ENCODE measurements at places on chromosomes 7 and 10. TPM values are rescaled to one million over a fixed set of nuclear protein-coding genes. Genes with fewer than 3 reads are reported as not detected.

DNA sequence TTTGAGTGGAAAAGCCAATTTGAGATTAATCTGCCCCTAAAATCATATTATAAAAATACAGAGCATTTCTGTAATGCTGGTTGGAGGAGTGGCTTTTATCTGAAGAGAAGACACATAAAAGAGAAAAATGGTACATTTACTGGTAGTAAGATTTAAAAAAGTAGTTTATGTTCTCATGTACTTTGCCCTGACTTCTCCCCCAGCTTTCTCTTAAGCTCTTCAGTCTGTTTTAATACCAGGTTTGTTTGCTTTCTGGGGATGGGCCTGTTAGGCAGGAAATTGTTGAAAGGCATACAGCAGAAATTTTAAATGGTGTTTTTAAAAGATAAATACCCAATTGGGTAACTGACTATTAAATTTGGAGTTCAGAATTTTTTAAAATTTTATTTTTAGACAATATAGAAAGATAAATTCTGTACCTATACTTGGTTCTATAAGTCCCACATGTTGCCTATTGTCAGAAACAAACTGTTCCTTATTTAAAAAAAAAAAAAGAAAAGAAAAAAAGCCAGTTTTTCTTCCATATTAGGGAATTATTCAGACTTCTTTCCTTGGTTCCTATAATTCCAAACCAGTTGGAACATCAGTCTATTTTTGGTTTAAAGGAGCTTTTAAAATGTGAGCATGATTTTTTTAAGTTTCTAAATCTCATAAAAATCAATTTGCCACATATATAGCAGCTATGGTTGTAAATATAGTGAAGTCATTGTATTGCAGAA lies 136.6 kb downstream of the ARID5B start:
- no peak for DNase-seq

GRCh38 chr10:73043766-73044377 lies 52.8 kb downstream of the P4HA1 start:
- DNase-seq, result no peak

DNA sequence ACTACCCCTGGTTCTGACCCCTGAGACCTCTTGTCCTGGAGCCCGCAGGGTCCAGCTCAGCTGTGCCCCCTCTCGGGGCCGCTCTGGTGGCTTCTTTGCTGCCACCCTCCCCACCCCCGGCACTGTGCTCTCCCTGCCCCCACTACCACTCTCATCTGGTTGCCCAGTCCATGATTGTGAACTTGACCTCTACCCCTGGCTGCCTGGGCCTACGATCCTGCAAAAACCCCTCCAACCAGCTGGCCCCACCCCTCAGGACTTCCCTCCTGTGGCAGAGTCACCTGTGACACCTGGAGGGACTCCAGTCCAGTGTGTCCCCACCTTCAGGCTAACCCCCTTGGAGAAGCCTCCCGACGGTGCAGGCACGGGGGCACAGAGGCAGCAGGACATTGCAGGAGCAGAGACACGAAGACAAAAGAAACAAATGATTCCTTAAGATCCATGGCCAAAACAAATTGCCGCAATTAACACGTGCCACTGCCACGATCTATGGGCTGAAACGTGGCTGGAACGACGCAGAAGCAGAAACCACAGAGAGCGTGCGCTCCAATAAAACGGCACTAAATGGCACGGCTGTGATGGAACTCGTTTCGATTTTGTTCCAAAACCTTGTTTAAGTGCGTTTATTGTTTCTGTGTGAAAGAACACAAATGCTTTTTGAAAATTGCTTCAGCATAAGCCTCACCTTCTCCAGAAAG lies 72.0 kb downstream of the PARP12 start:
- no peak for DNase-seq

GRCh38 chr7:100418930-100419659 lies 9.4 kb downstream of the ZCWPW1 start:
- DNase-seq, result no peak

DNA sequence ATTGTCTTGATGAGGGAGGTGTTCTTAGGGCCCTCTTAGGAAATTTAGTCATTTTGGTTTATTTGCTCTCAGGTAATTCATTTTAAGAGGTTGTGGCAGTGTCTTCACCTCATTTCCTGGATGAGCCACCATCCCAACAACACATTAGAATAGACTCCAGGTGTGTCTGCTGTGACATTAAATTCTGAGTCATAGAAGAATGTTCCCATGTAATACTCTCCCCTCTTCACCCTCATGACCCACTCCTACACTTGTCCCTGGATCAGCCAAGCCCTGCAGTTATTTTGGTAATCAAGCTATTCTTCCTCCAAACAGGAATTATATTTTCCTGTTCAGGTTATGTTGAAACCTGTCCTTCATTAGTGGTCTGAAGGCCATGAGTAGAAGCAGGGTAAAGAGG lies 944.1 kb downstream of the SORCS3 start:
- no peak for DNase-seq

DNA sequence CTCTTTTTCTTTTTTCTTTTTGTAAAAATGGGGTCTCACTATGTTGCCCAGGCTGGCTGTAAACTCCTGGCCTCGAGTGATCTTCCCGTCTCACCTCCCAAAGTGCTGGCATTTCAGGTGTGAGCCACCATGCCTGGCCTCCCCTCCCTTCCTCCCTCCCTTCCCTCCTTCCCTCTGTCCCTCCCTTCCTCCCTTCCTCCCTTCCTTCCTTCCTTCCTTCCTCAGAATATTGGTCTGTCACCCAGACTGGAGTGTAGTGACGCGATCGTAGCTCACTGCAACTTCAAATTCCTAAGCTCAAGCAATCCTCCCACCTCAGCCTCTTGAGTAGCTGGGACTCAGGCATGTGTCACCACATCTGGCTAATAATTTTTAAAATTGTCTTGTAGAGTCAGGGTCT lies 8.4 kb downstream of the AGAP3 start:
- no peak for DNase-seq

- DNase-seq, result peak; percentile 33
Observed at GRCh38 chr7:45682836-45683555, 108.8 kb downstream of the ADCY1 start.

GRCh38 chr7:57424515-57425238 lies 25.3 kb upstream of the ZNF716 start:
- DNase-seq, result no peak

The C10orf105 gene
- 0.45 TPM for total RNA-seq

The ALOX5 gene
- 1.7 TPM for total RNA-seq

The EGR2 gene
- total RNA-seq, result 54.5 TPM
